Kidney (tissue), 22 donors: ENCODE measurements at places on chromosomes 1 and 21.

DNA sequence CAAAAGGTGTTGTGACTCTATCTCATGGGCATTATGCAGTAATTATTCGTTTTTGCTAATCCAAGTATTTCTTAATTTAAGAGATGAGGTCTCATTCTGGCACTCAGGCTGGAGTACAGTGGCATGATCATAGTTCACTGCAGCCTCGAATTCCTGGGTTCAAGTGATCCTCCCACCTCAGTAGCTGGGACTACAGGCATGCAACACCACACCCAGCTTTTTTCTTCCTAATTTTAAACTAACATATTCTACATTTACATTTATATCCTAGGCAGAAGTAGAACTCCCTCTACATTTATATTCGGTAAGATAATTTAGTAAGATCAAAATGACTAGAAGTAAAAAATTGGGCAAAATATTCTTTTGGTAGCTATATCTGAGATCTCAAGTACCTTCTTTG, 50.5 kb upstream of the RBM34 start:
- no peak for DNase-seq

DNA sequence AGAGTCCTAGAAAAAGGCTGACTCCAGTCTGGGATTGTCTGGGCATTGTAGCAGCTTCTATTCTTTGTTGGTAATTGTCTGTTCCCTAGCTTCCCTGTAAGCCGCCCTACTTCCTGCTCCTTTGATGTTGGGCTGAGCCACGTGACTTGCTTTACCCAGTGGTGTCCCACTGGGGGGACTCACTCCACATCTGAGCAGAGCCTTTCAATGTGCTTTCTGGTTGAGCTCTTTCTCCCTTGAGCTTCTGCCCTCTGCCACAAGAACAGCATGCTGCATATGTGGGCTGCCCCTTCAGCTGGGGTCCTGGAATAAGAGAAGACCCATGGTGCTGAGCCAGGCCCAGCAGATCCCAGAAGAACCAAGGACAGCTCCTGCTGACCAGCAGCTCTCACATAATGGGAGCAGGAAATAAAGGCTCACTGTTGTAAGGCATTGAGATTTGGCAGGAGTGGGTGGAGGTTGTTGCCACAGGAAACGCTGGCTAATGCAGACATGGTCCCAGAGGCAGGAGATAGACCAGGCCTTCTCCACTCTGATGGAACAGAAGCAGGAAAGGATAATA, 276.3 kb upstream of the GJB5 start:
- DNase-seq = no peak

GRCh38 chr1:48552420-48552819, 80.4 kb upstream of the SPATA6 start:
- DNase-seq = no peak

- DNase-seq = peak; percentile 48
Observed at GRCh38 chr1:156494309-156494895, 6.2 kb downstream of the MEF2D start.

- DNase-seq = no peak
Observed at GRCh38 chr1:186775036-186775435, 53.7 kb upstream of the PLA2G4A start.

GRCh38 chr1:58308206-58308605, 238.3 kb downstream of the OMA1 start:
- no peak for DNase-seq

DNA sequence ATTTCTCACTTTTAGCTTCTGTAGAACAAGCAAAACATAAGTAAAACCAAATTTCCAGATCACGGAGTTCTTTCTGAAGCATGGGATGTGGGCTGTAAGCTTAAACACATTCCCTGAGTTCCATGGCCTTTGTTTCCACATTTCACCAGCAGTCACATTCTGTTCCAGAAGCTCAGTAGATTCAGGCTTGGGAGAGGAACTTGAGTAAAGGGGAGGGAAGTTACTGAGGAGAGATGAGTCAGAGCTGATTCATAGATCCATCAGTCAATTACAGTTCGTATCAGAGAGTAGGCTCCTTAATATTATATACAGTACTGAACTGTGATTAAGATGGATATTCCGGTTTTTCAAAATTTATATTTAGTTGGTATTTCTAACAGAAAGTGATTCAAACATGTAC, 614.3 kb downstream of the NCAM2 start:
- no peak for DNase-seq

DNA sequence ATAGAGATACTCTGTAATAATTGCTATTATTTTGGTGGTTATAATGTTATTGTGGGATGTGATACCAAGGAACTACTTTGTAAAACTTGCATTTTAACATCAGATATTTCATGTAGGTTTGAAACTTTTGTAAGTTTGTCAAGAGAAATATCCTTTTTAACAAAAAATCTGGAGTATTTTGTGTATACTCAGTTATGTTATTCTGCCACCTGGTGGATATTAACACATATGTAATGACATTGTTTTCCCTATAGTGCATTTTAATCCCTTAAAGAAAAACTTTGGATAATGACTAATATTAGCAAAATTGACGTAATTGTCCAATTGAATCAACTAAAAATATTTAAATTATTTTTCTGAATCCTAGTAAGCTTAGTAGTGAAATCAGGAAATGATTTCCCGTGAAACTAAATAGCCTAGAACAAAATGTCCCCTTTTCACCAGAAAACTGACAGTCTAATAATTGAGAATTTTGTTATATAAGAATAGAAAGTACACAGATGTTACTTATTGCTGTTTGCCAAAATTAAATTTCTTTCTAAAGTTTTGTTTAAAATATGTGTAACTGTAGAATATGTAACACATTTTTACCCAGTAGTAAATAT, 39.6 kb downstream of the KCTD3 start:
- DNase-seq = no peak

DNA sequence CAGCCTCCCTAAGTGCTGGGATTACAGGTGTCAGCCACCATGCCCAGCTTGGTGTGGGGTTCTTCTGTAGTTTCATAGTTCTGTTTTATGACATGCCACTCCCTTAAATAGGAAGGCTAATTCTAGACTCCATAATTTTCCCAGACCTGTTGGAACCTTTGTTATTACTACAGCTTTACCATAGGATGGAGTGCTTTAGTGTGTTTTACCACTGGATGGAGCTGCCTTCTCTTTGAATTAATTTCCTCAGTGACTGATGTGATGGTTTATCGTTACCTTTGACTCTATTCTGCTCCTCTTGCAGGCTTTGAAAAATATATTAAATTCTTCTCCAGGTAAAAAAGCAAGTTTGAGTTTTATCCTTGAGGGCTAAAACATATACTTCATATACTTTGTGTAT, 84.6 kb upstream of the NEK7 start:
- no peak for DNase-seq

- no peak for DNase-seq
Observed at GRCh38 chr1:172177849-172178248, 242.6 kb upstream of the C1orf105 start.

DNA sequence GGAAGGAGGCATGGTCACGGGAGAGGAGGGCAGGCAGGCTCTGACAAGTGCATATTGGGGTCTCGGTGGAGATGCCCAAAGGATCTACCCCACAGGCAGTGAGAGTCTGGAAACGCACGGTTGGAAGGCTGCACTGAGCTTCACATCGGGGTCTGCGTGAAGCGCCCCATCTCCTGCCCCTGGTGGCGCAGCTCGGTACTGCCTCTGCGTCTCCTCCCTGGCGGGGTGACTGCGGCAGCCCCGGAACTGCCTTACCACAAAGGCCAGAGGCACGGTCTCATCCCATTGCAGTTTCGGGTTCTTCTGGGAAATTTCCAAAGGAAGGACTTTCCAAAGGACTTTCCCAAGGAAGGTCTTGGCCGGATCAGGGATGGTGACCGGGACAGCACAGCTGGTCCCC, 69.2 kb upstream of the AJAP1 start:
- no peak for DNase-seq

DNA sequence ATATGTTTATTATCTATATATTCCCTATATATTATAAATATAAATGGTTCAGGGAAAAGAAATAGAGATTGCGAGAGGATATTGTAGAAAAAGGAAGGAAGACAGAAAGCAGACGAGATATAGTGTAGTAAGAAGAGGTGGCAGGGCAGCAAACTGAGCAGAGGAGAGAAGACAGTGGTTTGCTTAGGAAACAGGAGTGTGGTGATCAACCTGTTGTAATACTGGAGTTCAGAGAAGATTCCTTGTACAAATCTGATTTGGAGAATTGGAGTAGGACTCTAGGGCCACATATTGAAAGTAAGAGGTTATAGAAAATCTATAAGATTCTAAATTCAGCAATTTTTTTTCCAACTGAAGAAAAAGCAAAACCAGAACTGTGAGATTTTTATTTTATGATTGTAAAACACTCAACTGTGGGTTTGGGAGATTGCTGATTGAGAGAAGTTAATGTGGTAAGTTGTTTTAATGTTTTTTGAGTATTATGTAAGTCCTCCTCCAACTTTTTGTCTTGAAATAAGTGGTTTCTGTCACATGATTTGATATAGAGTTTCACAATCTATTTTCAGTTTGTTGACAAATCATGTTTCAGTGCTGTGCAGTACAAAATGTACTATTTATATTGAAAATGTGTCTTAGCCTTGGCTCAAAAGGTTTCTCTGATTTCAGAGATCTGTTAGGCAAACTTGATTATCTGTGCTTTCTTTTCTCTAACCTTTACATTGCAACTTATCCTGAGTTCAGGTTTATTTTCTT, 9.6 kb upstream of the AMY2B start:
- no peak for DNase-seq
